Suppressor macrophage (primary cell): ENCODE measurements at places on chromosomes 6 and 20.
A peak's percentile ranks its signal among the peaks of the same experiment; 100 is the strongest.

DNA sequence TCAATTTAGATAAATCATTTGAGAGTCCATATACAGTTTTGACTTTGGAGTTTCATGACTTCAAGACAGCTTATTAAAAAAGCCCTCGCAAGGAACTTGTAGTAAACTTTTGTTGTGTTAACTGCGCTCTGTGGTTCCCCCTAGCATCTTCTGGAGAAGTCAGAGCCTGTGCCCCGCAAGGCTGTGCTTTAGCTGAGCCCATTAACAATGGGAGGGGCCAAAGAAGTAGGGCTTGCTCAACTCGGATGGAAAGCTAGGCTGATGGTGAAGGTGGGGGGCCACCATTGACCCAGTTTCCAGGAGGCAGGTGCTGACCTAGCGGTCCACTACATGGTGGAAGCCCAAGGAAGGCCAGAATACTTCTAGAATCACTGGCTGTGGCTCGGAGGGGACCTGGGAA is 29.3 kb upstream of the OVOL2 start:
- DNase-seq = no peak

- DNase-seq = no peak
Measured at GRCh38 chr20:56998438-56998837, 268.0 kb downstream of the BMP7 start.

GRCh38 chr6:65117817-65118409 is 589.1 kb downstream of the EYS start:
- no peak for DNase-seq

DNA sequence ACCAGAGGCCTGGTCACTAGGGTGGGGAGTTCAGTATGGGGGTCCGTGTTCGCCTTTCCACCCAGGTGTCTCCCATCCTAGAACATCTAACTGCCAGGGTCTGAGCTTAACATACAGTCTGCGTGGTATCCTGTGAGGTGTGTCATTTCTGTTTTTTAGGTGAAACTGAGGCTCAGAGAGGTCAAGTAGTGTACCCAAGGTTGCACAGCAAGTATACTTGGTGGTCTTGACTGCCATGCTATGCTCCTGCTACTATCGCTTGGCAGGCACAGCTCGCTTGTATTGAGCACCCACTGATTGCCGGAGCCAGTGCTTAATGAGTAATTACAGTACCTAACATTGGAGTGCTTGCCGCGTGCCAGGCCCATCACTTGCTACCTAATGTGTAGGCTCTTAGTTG is 26.2 kb downstream of the GTSF1L start:
- no peak for DNase-seq

DNA sequence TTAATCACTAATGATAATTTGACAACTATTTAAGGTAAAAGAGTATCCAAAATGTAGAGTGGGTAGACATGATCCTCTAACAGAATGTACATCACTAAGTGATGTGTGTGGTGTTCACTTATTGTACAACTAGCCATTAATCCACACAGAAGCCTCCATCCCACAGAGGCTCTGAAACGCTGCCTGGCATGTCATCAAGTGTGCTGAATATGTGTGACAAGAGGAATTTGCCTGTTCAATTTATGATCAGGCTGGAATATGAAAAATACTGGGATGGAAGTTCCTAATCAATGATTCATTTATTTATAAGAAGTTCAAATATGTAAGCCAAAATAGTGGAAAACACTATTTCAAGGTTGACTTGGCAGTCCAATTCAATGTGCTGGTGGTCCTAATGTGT is 72.4 kb downstream of the BACH2 start:
- no peak for DNase-seq

- no peak for DNase-seq
Measured at GRCh38 chr6:15421945-15422733, 176.3 kb downstream of the JARID2 start.

DNA sequence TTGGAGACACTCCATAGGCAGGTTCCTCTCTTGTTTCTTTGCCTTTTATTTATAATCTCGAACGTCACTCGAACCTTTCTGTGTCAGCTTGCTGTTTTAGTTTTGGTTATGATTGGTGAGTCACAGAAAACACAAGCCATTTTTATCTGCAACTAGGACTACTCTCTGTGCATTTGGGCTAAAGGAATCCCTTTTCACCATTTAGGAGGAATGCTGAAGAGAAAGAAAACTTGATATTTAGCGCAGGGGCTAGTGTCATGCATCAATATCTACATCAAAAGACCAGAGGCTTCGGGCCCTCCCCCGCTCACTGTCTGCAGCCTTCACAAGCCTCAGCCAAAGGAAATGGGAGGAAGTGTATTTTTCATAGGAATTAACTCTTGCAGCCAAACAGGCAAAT is 507.8 kb upstream of the CITED2 start:
- DNase-seq = no peak

- no peak for DNase-seq
Measured at GRCh38 chr6:17311595-17312311, 30.6 kb downstream of the RBM24 start.

DNA sequence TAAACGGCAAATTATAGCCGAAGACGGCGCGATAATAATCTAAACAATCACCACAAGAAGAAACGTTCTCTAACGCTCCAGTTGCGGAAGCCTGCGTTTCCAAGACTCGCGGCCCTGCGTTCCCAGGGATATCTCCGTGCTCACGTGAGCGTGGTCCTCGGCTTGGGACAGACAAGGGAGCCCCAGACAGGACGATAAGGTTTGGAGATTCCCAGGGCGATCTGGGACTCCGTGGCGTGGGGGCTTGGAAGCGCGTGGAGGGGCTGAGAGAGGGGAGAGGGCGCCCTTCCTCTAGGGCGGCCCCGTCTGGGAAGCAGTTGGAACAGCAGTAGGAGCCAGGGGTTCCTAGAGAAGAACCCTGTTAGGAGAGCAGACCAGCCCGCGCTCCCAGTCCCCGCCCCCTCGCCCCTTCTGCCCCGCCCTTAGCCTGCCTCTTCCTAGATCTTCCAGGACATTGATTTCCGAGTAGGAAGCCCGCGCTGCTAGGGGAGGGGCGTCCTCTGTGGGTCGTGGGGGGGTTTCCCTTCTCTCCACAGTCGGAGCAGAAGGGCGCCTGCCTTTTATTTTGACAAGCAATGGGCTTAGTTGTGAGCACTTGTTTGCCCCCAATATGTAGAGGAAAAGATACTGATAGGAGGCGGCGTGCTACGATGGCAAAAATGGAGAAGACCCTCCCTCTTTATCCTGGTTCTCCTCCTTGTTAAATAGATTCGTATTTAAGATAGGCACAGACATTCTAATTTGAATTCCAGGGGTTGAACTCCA is 10.6 kb downstream of the NRN1 start:
- DNase-seq = peak; percentile 45

DNA sequence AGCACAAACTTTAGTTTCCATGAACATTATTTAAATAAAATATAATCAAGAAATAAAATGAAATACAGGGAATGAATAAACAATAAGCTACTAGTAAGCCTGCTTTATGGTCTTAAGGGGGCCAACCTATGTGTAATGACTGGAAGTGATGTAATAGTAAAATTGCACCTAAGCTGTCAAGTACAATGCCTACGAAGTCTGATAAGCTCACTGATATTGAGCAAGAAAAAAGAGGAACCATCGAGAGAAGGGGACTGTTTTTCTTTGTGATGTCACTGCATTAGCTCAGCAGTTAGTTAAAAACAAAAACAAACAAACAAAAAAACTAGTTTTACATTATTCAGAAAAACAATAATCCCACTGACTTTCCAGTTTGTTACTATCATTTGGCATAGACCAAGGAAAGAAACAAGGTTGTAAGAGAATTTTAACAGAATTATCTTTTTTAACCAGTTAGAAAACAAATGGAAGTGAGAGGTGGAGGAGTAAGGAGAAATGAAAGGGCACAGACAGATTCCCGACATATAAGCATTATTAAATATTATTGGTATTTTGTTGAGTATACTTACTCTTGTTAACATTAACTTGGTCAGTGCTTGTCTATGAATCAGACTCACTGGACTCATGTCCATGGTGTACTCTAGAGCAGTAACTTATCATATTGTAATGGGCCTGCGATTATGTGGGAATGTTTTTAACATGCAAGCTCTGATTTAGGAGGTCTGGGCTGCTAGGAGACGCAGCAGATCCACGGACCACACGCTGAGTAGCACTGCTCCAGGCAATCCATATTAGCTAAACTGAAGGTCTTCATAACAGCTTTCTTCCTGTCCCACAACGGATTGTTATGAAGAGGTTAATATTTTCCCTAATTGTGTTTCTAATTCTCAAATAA is 99.6 kb upstream of the HMGCLL1 start:
- DNase-seq = no peak

GRCh38 chr6:4356899-4357659 is 221.7 kb upstream of the ECI2 start:
- DNase-seq = no peak

DNA sequence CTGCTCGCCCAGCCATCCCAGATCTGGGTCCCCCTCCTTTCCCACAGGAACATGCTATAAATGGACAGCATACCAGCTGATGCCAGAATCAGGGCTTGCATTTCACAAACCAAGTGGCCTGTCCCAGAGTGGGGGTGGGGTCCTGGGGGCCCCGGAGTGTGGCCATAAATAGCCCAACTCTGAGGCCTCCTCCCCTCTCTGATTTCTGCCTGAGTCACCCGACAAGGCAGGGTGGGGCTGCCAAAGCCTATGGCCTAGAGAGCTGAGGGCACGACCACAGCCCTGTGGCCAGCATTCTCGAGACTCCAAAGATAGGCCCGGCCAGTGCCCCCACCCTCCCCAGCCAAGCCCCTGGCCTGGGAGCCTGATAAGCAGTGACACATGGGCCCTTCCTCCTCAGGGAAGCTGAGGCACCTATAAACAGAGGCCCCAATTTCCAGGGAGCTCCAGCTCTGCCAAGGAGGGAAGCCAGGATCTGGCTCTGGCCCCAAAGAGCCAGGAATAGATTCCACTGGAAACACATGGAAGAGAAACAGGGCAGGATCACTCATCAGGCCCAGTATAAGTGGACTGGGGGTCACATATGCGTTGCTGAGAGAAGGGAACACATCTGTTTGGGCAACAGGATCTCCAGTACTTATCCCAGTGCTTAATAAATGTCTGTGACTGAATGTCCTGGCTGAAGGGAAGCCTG is 20.3 kb downstream of the SNTA1 start:
- no peak for DNase-seq

DNA sequence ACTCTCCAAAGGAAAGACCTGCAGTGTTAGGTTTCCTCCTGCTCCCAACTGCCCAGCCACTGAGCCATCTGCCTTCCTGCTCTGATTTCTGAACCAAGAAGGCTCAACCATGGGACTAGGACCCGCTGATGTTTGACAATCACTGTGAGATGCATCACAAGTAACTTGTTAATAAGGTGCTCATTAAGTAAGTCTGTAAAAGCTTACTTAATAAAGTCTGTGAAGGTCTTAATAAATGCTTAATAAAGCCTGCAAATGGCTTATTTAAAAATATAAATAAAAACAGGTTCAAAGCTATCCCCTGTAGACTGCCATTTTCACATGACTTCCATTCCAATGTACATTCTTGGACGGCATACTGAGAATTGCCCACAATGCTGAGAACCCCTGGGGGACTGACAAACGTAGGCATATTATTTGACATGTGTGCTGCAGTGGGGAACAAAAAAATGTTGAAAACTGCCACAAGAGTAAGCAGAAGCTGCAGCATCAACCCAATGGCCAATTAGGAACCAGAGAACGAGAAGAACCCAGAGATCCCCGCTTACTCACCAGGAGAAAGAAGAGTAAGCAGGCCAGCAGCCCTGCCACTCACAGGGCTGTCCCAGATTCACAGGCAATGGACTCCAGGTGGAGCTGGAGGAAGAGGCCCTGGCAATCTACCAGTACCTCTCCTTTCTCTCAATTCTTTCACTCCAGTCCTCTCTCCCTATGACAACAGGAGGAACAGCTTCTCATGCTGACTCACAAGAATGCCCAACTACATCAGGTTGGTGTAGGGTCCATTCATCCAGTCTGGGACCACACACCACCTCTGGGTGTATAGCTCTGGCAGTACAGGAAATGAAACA is 19.5 kb downstream of the KIF13A start:
- DNase-seq = no peak

GRCh38 chr20:41697861-41698559 is 79.8 kb upstream of the CHD6 start:
- peak; percentile 37 for DNase-seq

DNA sequence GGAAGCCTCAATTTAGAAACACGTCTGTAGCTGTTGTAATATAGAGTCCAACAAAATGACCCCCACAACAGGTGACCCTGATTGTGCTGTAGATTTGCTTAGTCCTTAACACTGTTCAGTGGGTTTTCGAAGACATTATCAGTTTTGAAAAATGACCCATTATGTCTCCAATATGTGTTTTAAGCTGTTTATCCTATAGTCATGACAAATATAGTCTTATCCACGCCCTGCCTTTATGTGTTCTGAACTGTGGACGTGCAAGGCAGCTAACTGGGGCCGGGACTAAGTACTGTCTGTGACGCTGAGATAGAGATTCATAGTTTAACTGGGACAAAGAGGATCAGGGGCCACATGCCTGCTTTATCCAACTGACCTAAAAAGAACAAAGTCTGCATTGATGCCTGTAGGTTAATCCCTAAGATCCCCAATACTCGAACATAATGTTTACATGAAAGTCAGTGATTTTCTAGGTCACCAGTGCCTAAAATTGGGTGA is 192.4 kb downstream of the CD83 start:
- DNase-seq = no peak

GRCh38 chr6:113741651-113742050 is 115.5 kb upstream of the MARCKS start:
- DNase-seq = peak; percentile 56

GRCh38 chr6:75334266-75335040 is 49.9 kb upstream of the TMEM30A start:
- no peak for DNase-seq

DNA sequence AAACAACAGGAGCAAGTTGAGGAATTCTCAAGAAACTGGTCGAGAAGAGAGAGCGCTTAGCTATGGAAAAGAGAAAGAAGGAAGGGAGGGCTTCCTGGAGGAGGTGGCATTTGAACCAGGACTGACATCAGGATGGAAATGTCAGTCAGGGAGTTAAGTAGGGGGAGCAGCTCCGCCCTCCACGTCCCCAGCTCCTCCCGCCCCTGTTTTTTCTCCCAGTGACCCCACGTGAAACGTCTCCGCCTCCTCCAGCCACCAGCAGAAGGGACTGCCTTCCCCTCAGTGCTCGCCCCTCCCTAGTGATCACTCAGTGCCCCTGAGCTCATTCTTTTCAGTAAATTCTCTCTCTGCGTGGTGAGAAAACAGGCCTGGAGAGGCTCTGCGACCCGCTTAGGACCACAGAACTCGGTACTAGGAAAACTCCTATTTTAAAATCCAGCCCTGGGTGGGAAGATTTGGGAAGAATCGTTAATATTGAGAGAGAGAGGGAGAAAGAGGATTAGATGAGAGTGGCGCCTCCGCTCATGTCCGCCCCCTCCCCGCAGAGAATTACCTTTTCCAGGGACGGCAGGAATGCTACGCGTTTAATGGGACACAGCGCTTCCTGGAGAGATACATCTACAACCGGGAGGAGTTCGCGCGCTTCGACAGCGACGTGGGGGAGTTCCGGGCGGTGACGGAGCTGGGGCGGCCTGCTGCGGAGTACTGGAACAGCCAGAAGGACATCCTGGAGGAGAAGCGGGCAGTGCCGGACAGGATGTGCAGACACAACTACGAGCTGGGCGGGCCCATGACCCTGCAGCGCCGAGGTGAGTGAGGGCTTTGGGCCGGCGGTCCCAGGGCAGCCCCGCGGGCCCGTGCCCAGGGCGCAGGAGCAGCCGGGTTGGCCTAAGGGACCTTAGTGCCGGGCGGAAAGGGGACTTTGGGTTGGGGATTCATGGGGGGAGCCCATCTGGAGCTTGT is 4.6 kb downstream of the HLA-DPB1 start:
- peak; percentile 70 for DNase-seq

GRCh38 chr6:106254636-106255035 is 70.9 kb downstream of the ATG5 start:
- DNase-seq = no peak
